ENCODE measurements at places on chromosomes 3 and 15.

DNA sequence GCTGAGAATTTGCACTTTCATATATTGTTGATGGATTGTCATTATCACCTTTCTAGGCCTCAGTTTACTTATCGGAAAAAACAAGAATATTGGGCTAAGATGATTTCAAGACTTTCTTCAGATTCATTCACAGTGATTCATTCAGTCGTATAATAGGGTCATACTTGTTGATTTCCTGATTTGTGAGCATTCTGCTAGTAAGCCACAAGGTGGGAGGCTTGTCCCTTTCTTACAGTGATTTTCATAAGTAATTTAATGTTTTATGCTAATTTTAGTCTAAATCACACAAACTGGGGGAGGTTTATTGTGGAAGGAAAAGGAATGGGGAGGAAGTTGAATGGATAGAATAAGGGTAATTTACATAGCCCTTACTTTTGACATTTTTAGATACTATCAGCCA is 126.8 kb upstream of the GOLGA6L4 start:
- no peak for DNase-seq

- no peak for DNase-seq
Measured at GRCh38 chr3:172617013-172617706, 93.7 kb downstream of the NCEH1 start.

- DNase-seq, result no peak
Measured at GRCh38 chr3:183249006-183249718, 3.9 kb upstream of the B3GNT5 start.

- DNase-seq, result no peak
Measured at GRCh38 chr3:21140785-21141184, 610.2 kb downstream of the ZNF385D start.

- no peak for DNase-seq
Measured at GRCh38 chr3:190097025-190097424, 23.7 kb downstream of the P3H2 start.

GRCh38 chr3:88211096-88211890 is 61.5 kb downstream of the C3orf38 start:
- DNase-seq, result no peak

DNA sequence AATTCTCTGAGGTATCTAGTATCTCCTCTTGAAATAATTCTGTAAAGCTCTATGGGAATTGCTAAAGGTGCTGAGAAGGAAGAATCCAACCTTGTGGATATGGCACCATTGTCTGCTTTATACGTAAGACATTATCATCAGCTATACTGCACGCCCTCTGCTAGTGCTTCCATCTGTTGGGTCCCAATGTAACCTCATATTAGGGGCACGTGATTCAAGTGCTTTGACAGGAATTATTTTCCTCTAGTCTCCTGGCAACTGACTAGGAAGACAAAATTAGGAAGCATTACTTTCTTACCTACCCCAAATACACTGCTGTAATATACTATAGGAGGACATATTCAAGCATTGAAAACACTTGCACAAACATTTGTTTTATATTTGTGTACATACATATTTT is 24.0 kb downstream of the COPS2 start:
- DNase-seq, result no peak

GRCh38 chr3:149623824-149624223 is 34.0 kb downstream of the WWTR1 start:
- no peak for DNase-seq

DNA sequence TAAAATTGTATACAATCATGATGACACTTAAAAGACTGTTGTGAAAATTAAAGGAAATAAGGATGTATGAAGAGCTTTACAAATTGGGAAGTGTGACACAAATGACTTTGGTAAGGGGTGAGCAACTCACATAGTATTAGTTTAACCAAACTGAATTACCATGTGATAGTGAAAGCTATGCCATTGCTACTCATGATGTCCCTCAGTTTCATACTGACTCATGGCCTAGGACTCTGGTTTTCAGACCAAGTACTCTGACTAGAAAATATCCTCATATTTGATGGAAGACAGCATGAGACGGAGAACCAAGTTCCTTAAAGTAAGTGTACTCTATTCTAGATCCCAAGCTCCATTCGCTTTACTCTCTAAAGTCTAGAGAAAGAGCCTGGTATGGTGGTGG is 203.2 kb upstream of the ICE2 start:
- DNase-seq, result no peak

DNA sequence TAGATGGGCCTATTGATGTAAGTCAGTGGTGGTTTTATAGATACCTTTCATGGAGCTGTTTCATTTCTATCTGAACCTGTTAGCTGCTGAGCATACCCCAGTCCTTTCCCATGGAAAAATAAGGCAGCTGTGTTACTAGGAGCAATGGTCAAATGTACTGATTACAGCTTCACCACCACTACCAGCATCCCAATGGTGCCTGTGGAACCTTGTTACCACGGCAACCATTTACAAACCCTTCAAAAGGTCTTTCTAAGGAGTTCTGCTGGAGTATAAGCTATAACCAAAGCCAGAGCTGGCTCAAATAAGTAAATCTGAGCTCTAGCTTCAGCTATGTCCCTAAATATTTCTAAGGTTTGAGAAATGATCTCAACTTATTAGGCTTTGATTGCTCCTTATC is 133.4 kb upstream of the ACP3 start:
- no peak for DNase-seq

DNA sequence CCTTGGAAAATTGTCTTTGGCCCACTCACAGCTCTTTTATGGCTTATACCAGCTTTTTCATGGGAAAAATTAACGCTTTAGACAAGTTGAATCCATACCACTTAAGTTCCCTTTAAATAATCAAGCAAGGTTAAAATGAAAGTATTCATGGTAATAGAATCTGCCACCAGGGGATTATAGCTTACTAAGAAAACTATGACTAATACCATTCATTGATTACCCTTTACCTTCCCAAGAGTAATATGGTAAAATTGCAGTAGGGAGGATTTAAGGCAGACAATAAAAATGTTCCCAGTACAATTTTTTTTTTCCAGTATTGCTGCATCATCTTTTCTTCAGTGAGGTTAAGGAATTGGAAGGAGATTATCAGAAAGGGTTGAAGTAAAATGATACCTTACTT is 641.1 kb upstream of the NAALADL2 start:
- no peak for DNase-seq

DNA sequence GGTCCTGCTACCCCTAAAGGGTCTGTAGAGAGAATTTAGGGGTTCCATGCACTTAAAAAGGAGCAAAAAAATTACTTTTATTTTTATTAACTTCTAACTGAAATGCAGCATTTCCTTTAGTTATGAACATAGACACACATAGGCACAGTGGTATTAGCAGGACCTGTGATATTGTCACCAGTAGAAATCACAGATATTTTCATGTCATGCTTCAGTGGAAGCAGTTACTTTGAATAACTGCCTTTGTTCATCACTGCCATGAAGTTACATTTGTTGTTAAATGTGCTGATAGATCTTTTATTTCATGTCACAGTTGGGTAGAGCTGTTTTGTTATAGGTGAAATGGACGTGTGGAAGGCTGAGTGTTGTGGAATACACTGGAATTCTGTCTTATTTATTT is 37.4 kb downstream of the TRAK1 start:
- no peak for DNase-seq

DNA sequence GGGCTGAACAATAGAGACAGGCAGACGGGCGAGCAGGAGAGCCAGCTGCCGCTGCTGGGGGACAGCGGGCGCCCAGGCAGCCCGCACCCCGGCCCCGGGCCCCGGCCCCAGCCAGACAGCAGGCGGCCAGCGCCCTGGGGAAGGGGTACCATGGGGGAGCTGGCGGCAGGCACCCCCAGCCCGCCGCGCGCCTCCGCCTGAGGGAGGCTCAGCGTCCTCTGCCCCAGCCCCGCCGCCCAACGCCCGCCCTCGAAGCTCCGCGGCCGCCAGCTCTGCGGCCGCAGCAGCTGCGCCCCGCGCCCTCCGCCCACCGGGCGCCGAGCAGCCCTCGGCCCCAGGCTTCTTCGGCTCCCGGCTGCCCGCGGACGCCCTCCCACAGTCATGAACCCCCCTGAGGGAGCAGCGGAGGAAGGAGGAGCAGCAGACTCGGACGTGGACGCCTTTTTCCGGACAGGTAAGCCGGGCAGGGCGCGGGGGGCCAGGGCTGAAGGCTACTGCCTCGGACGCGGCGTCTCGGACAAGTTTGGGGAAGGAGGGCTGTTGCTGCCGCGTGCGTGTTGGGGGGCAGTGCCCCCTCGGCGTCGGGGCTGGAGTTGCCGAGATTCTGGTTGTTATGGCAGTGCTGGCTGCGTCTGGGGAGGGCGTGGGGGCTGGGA is 41.6 kb upstream of the ROPN1 start:
- DNase-seq, result no peak

- no peak for DNase-seq
Measured at GRCh38 chr3:145383416-145383815, 777.6 kb downstream of the PLOD2 start.

- no peak for DNase-seq
Measured at GRCh38 chr3:190697901-190698300, 164.6 kb downstream of the GMNC start.

- no peak for DNase-seq
Measured at GRCh38 chr3:127542441-127542952, 48.0 kb downstream of the TPRA1 start.

DNA sequence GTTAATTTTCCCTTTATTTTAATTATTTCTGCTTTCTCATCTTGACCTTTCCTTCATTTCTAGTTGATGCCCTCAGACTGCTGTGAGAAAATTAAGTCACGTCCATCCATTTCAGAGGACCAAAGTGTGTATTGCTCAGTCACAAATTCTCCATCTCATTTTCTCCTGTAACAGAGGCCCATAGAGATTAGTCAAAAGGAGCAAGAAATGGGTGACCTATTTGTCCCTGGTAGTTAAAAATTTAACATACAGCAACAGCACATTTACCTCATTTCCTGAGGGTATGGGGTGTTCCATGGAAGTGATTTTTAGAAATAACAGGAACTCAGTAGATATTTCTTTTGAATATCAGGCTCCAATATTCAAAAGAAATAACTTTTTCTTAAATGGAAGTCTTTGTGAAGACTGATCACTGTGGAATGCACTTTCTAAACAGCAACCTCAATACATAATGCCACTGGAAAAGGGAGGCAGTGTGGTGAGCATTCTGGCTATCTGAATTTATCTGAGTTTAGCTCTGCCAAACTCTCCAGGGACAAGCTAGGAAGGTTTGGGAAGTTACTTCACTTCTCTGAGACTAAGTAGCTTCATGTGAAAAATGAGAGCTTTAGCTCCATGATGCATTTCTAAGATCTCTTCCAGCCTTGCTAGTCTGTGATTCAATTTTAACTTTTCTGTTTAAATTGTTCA is 808.2 kb downstream of the SQOR start:
- no peak for DNase-seq

DNA sequence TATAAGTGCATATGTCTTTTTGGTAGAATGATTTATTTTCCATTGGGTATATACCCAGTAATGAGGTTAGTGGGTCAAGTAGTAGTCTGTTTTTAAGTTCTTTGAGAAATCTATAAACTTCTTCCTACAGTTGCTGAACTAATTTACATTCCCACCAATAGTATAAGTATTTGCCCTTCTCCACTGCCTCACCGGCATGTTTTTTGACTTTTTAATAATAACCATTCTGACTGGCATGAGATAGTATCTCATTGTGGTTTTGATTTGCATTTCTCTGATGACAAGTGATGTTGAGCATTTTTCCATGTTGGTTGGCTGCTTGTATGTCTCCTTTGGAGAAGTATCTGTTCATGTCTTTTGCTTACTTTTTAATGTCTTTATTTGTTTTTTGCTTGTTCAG is 94.1 kb upstream of the TP63 start:
- DNase-seq, result no peak

GRCh38 chr3:25114532-25114931 is 313.5 kb upstream of the RARB start:
- no peak for DNase-seq

DNA sequence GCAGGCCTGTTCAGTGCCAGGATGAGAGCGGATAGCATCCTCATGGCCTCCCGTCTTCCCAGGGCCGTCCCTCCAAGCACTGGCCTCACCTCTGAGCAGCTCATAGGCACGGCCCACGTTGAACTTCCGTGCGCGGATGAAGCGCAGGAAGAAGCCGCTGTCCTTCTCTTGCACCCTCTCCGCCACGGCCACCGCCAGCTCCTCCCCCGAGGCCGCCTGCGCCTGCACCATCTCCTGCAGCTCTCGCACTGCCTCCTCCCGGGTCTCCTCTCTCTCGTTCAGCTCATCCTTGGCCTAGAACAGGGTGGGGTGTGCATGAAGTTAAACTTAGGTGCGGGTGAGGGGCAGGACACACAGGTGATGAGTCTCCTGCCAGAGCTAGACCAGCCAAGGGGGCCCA is 4.3 kb downstream of the RLBP1 start:
- DNase-seq, result no peak

DNA sequence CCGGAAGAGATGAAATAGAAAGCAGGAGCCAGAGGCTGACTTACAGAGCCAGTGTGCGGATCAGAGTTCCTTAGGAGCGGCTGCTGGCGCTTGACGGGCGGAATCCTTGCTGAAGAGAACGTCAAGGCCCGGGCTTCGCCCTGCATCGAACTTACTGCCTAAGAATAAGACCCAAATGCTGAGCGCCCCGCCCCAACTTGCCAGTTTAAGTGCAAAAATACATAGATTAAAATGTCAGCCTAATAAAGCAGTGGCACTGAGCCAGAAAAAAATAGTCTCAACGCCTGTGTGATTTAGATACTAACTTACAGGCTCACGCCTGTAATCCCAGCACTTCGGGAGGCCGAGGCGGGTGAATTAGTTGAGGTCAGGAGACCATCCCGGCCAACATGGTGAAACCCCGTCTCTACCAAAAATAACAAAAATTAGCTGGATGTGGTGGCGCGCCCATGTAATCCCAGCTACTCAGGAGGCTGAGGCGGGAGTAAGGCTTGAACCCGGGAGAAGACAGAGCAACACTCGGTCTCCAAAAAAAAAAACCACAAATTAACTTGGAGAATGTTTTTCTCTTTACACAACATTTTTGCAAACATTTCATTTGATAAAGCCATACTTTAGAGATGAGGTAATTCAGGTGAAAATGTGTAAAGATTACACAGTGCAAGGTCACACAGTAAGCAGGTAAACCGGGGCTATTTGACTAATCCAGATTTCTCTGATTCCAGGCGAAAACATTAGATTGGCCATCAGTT is 1.2 kb upstream of the UBP1 start:
- no peak for DNase-seq
